ENCODE measurements at places on chromosomes 1 and 21. TPM values are rescaled to one million over a fixed set of nuclear protein-coding genes. Genes with fewer than 3 reads are reported as not detected.
A peak's percentile ranks its signal among the peaks of the same experiment; 100 is the strongest.

- peak; percentile 38 for DNase-seq
Measured at GRCh38 chr1:235407419-235407818, 40.2 kb downstream of the TBCE start.

GRCh38 chr1:167672831-167673230 lies 42.8 kb downstream of the RCSD1 start:
- DNase-seq = no peak

DNA sequence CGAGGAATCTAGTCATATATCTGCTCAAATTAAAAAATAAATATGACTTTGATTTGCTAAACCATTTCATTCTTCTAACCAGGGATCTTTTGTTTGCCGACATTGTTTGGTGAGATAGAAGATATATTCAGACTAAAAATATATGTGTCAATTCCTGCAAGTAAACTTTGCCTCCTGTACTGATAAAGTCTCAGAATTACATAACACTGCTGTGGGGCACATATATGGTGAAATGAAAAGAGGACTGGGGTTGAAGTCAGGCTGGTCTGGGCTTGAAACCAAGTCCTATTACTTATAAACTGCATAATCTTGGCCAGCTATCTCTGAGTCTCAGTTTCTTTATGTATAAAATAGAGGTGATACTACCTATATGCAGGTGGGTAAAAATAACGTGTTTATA lies 9.8 kb downstream of the SCMH1 start:
- no peak for DNase-seq

- DNase-seq = no peak
Measured at GRCh38 chr1:96259399-96259798, 462.2 kb upstream of the PTBP2 start.

DNA sequence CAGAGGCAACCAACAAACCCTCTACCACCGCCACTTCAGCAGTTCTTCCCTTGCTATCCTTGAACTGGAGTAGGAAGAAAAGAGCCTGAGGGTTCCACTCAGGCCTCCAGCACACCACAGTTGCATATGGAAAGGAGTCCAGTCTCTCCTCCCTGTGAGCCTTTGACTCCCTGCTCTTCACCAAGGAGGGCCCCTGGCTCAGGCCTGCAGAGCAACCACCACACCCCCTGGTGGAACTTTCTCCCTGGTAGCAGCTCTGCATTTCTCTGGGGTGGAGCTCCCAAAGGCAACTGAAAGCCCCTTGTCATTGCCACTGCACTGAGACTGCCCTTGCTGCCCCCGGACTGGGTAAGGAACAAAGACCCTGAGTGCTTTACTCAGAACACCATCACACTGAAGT lies 1021.5 kb upstream of the ADGRL2 start:
- DNase-seq = no peak

DNA sequence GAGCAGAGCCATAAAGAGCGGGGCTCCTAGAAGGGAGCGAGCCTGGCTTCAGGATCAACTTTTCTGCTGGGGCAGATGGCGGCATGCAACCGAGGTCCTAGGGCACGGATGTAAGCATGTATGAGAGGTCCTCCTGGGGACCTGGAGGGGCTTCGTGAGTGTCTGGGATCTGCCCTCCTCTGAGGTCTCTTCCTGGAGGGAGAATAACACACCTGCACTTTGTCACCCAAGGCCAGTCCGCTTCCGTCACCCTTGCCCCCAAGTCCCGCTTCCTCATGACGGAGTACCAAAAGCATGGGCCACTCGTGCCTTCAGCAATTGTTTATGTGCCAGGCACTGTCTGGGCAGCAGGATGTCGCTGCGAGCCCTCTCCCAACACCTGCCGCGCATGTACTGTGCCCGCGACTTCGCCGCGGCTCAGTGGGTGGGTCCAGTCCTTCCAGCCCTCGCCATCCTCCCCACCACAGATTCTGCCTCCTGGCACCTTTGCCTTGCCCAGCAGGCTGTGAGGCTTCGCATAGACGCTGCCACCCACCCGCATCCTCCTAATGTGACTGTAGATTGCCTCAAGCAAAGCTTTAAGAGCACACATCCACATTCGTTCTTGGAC lies 60.0 kb upstream of the TMPRSS2 start:
- no peak for DNase-seq

DNA sequence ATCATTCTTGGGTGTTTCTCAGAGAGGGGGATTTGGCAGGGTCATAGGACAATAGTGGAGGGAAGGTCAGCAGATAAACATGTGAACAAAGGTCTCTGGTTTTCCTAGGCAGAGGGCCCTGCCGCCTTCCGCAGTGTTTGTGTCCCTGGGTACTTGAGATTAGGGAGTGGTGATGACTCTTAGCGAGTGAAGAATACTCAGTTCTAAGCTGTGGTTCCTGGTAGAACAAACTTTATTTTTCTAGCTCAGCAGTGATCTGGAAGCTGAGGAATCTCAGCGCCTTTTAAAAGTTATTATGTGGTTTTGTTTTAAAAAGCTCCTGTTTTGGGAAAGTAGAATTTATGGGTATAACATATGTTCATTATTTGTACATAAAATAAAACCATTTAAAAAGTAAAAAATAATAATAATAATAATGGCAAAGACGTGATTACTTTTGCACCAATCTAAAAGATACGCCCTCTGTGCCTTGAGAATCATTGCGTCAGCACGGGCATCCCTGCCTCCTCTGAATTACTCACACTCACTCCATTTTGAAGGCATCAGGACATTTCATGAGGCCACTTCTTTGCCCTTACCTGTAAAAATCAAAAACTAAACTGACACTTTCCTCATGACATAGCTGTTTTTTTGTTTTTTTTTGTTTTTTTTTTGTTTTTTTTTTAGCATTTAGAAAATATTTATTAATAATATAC lies 29.7 kb upstream of the TNFRSF1B start:
- no peak for DNase-seq

DNA sequence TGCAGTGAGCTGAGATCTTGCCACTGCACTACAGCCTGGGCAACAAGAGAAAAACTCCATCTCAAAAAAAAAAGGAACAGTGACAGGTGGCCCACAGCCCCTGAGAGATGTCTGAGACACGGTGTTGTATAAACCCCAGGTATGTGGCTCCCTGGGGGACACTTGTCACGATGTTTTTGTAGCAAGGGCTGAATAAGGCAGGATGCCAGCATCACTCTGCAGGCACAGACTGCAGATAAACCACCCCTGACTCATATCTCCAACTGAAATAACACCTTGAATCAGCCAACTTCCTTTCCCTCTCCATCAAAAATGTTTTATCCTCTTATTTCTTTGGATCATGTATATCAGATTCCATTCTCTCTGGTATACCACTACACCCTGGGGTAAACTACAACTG lies 52.5 kb downstream of the NMNAT2 start:
- DNase-seq = no peak

DNA sequence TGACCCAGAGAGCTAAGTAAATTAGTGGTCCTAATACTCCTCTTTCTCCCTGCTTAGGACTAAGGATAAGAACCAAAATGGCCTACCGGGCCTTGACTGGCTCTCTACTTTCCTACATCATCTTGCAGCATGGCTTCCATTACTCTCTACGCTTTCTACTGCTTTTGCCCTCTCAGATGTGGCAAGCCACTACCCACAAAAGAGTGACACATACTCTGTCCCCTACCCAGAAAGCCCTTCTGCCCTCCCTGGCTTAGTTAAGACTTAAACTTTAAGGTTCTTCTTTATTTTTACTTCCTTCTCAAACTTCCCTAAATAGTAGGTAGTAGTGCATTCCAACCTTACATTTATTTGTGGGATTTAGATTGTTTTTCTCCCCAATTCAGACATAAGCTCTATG lies 228.1 kb downstream of the TPR start:
- DNase-seq = no peak

- no peak for DNase-seq
Measured at GRCh38 chr1:45730780-45731319, 19.6 kb downstream of the IPP start.

GRCh38 chr1:228212415-228212965 lies 4.6 kb downstream of the OBSCN start:
- DNase-seq = no peak

DNA sequence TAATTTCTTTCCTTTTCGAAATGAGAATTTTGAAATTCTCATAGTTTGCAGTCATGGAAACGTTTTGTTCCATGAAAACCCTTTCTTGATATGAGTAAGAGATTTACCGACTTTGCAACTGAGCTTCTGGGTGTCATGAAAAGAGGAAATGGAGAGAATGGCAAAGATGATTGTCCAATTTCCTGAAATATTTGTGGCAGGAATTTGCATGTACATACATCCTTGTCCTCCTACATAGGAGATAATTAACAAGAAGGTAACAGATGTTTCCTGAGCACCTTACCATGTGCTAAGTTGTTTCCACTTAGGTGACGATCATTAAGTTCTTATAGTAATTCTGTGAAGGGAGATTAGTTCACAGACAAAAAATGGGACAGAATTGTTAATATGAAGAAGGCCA lies 170.7 kb downstream of the NEGR1 start:
- no peak for DNase-seq

GRCh38 chr21:43012596-43012995 lies 38.2 kb downstream of the PKNOX1 start:
- DNase-seq = no peak

DNA sequence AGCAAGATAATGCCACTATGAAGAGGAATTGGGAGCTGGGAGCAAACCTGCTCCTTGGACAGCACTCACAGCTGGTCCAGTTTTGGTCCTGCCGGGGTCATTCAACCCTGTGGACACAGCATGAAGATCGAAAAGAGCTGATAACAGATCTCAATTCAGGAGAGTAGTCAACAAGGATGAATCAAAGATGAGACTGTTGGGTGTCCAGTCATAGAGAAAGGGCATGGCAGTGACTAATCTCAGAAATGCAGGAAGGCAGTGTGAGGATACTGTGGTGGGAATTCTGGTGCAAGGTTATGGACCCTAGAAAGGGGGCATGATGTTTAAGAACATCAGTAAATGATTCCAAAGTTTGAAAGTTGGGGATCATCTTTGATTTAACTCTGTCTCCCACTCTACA lies 261.4 kb upstream of the ZP4 start:
- DNase-seq = no peak

GRCh38 chr1:19577561-19577960 lies 66.5 kb upstream of the NBL1 start:
- DNase-seq = no peak

DNA sequence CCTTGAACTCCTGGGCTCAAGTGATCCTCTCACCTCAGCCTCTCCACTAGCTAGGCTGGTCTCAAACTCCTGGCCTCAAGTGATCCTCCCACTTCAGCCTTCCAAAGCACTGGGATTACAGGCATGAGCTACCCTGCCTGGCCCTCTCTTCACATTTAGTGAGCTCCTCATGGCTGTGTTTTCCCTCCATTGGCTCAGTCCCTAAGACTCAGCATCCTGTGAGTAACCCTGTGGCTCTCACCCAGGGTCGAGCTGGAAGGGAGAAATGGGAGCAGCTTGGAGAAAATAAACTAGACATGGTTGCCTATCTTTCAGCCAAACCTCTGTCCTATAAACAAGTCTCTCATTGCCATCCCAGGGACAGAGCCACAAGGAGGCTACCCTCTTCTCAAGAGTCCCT lies 17.5 kb downstream of the NCF2 start:
- DNase-seq = no peak

DNA sequence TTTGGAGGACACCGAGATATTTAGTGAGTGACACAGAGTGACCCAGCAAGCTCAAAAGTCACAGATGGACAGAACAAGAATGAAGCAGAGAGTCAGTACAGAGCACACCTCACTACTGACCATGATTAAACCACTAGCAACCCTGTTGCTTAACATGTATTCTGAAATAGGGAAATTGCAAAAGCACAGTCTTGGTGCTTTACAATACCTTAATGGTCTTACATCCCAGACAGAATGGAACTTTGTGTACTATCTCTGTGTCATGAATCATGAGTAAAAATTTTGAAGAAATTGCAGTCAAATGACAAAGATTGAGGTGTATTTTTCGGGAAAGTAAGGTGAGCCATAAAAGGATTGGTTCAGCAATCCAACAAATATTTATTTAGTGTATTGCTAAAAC lies 2.7 kb upstream of the SAMSN1 start:
- no peak for DNase-seq

DNA sequence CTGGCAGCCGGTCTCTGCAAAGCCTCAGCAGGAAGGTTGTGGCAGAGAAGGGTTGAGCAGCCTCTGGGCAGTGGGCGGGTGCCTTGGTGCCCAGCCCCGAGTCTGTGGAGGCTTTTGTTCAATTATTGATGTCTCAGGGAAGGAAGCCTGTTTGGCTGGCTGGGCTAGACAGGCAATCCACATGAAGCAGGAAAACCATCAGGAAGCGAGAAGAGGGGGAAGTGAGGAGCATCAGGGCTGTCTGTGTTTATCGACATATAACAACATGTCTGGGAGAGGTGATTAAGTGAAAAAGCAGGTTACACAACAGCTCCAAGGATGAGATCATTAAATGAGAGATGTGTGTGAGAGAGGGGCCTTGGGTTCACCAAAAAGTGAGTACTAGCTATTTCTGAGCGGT lies 105.4 kb downstream of the UBE2U start:
- DNase-seq = no peak

GRCh38 chr1:93744299-93744988 lies 62.8 kb upstream of the BCAR3 start:
- no peak for DNase-seq

DNA sequence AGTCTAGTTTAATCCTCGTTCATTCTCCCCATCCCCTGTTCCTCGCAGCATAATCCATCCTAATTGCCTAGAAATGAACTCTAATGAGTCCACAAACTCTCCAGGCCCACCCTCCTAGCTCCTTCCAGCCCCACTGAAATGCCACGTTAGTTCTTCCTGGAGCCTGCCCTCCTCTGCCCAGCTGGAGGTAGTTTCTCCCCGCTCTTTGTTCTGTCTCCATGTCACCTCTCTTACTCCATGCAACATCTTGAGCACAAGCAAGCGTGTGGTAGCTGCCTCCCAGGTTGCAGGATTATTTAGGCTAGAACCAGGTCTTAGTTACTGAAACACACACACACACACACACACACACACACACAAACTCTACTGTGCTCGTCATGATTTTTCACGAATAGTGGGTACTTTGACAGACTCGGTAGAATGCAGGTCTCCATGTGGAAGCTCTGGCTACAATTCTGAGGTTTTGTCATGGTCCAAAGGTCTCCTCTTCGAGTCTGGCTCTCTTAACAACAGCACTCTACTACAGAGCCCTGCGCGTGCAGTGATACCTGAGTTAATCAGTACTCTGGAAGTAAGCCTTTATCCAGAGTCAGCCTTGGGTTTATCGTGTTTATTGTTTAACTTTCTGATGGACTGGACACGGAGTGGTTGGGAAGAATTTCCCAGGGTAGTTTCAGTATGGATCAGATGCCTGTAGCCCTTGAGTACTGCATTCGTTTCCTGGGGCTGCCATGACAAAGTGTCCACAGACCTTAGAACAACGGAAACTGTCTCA lies 27.5 kb downstream of the HUNK start:
- DNase-seq = peak; percentile 81

DNA sequence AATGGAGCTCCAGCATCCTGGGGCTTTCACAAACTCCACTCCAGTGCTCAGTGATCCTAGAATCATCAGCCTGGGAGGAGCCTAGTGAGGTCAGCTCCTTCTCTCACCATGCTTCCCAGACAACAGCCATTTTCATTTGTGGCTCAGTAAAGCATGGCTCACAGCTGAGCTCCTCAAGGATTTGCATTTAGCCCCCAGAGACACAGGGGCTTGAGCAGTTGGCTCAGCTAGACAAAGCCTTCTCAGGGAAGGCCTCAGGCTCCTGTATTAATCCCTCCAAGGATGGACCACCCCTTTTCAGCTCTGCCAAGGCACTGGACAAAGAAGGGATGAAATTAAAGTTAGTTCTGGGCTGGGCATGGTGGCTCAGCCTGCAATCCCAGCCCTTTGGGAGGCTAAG lies 39.5 kb downstream of the ERI3 start:
- DNase-seq = no peak

The PDC gene
- not detected for total RNA-seq

The OR2T33 gene
- not detected for total RNA-seq

The HPCA gene
- total RNA-seq = not detected

The CACHD1 gene
- total RNA-seq = 1.0 TPM

The ATP1A1 gene
- total RNA-seq = 110 TPM

The F5 gene
- total RNA-seq = 174 TPM
